H4 (cell line): ENCODE measurements at places on chromosomes 13 and 19. TPM values are rescaled to one million over a fixed set of nuclear protein-coding genes. Genes with fewer than 3 reads are reported as not detected.

- DNase-seq = peak; percentile 92
Measured at GRCh38 chr19:46080561-46080960, 39.8 kb upstream of the IGFL4 start.

DNA sequence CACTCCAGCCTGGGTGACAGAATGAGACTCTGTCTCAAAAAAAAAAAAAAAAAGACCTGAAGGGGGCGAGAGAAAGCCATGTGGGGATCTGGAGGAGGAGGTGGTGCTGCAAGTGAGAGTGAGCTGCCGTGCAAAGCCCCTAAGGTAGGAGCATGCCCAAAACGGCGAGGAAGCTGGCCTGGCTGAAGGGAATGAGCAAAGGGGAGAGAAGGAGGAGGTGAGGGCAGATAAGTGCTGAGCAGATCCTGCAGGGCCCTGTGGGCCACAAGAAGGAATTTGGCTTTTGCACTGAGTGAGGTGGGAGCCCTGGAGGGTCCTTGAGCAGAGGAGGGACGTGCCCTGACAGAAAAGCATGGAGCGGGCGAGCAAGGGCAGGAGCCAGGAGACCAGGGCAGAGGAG, 19.4 kb upstream of the ADGRE5 start:
- DNase-seq = no peak

DNA sequence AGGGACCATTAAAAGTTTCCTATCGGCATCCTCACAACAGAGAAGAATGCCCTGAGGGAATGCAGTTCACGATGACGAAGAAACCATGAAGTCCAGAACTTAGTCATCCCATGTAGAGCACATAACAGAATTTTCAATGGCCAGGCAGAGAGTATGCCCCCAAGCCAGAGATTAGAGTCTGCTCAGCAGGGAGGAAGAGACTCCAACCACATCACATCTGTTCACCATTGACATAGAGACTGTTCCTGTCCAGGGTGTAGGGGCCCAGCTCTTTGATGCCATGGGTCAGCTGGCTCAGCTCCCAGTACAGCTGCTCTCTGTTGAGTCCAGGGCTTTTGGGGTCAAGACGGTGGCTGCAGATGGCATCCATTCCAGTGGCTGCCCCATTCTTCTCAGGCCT, 68.2 kb downstream of the MBD3L1 start:
- no peak for DNase-seq

DNA sequence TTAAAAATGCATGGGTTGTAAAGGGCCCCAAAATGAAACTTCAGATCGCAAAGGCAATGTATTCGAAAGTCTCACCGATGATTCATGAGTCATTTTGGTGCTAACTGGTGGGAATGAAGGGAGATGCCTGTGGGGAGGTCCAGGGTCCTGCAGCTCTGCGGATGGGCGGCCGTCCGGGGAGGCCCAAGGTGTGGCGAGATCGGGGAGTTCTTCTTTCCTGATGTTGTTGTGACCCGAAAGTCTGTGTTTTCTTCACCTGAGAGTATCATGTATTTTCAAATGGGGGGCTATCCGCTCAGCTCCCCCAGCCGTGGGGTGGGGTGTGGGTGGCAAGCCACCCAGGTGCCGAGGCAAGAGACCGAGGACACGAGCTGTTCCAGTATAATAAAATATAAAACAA, 36.5 kb downstream of the TFDP1 start:
- no peak for DNase-seq

GRCh38 chr19:17334414-17335409, at the start of gene ANO8:
Gene ANO8 (minus strand): TSS chr19:17334855. CDS start chr19:17334670, 185 bp downstream.
- DNase-seq = peak; percentile 96

GRCh38 chr13:106362707-106363106, 172.8 kb downstream of the EFNB2 start:
- no peak for DNase-seq

DNA sequence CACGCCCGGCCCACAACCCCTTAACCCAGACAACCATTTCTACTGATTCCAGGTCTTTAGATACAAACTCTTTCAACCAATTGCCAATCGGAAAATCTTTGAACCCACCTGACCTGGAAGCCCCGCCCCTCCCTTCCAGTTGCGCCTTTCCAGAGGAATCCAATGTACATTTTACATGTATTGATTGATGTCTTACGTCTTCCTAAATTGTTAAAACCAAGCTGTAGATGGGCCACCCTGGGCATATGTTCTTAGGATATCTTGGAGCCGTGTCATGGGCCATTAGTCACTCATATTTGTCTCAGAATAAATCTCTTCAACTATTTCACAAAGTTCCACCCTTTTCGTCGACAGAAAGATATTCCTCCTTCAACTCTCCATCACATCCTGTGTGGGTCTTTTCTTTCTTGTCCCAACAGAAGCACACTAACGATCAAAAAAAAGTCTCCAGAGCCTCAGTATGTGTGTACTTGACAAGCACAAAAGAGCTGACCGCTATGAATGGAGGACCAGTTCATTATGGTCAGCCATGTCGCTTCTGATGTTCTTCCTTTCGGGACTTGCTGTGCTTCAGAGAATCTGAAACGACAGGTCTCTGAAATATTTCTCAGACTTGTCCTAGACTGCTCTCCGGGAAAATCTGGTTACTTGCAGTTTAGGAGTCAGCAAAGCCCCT, 601 bp upstream of the ZNF749 start:
- no peak for DNase-seq

GRCh38 chr13:41457589-41458186, 338 bp downstream of the RGCC start:
- no peak for DNase-seq

- DNase-seq = no peak
Measured at GRCh38 chr13:35675651-35676050, 199.2 kb upstream of the MAB21L1 start.

DNA sequence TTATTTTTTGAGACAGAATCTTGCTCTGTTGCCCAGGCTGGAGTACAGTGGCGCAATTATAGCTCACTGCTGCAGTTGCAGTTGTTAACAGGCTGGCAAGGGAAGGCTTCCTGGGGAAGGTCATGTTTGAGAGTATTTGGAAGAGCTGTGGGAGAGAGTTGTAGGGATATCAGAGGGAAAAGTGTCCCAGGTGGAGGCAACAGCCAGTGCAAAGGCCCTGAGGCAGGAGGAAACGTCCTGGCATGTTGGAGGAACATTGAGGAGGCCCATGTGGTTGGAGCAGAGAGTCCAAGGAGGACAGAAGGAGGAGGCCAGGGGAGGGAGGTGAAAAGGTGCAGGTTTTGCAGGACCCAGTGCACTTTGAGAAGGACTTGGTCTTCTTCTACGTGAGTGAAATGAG, 2.2 kb upstream of the DUS3L start:
- no peak for DNase-seq

- peak; percentile 63 for DNase-seq
Measured at GRCh38 chr19:18339723-18340122, 675 bp upstream of the PGPEP1 start.

DNA sequence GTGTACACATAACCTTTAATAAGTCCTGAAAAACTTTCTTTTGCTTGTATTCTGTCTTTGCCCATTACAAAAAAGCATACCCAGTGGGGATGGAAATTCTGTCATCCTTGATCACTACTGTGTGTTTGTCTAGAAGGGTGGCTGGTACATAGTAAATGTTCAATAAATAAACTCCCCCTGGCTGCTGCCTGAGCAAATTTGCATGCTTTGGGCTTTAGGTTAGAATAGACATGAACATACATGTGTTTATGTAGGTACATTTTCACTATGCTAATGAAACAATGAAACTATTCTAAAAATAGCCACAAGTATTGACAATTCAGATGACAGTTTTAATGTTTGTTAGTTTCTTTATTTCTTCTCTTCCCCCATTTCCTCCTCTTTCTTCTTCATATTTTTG, 36.1 kb downstream of the TNFSF13B start:
- DNase-seq = no peak

GRCh38 chr13:27599845-27600553, 20.3 kb downstream of the LNX2 start:
- peak; percentile 39 for DNase-seq

- no peak for DNase-seq
Measured at GRCh38 chr13:20716951-20717350, 13.5 kb downstream of the IL17D start.

DNA sequence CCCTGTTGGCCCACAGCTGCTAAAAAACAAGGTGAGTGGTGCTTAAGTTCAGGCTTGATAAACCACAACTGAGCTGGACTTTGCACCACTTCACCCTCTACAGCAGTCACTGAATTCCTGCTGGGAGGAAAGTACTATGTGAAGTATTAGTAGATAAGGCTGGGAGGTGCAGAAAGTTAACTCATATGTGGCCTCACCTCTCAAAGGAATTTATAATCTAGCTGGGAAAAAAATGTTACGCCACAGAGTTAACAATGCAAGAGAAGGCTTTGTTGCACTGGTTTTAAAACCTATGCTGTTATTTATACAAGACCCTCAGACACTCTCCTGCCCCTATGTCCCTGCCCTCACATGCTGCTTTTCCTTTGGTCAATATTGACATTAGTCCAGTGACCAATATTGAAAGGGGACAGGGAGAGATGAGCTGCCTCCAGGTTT, 60.9 kb downstream of the LIG4 start:
- no peak for DNase-seq

DNA sequence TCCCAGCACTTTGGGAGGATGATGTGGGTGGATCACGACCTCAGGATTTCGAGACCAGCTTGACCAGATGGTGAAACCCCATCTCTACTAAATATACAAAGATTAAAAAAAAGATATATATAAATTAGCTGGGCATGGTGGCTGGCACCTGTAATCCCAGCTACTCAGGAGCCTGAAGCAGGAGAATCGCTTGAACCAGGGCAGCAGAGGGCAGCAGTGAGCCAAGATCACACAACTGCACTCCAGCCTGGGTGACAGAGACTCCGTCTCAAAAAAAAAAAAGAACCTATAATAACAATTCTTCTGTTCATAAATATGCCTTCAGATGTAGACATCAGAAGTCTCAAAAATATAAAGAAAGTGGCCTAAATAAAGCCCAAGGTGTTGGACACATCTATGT, 7.6 kb downstream of the ZNF737 start:
- no peak for DNase-seq

- DNase-seq = no peak
Measured at GRCh38 chr13:25873242-25873612, 178.6 kb downstream of the SHISA2 start.

GRCh38 chr19:53879140-53880081, 2.6 kb upstream of the PRKCG start:
- DNase-seq = peak; percentile 88

GRCh38 chr13:76350399-76350798, 535.8 kb downstream of the KCTD12 start:
- no peak for DNase-seq

NUMBL gene
- 18.4 TPM in 2 replicates for total RNA-seq

PRTN3 gene
- 0.72 TPM in 1 of 2 replicates, not detected in the other for total RNA-seq

IGSF23 gene
- not detected in 2 replicates for total RNA-seq

FGF22 gene
- total RNA-seq = not detected in 2 replicates

PROSER1 gene
- total RNA-seq = 6.3 and 12.9 TPM in 2 replicates

MUC16 gene
- not detected in 2 replicates for total RNA-seq

SMIM44 gene
- total RNA-seq = not detected in 2 replicates

CALR3 gene
- 0.08 and 0.47 TPM in 2 replicates for total RNA-seq

SPACA6 gene
- total RNA-seq = 4.2 and 8.2 TPM in 2 replicates
